Stimulated activated CD4-positive, alpha-beta T cell treated with anti-CD3 and anti-CD28 coated beads, Interleukin-15, amount 100 ng/mL, for 1 hour (primary cell): ENCODE measurements at places on chromosomes 2 and 18.

DNA sequence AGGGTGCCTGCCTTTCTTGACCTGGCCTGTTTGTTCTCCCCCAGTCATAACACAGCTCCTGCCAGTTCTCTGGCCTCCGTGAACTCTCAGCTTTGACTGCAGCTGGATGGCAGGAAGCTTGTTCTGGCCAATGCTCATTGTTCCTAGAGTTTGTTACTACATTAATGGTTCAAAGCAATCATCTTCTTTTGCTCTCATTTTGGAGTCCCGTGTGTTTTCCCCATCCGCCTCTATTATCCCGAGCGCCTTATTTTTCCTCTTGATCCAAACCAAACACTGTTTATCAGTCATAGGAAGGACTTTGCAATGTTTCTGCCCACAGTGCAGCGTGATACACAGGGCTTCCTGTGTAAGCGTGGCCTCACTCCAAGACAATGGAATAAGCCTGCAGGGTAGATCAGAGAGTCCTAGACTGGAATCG lies 184.3 kb upstream of the APCDD1 start:
- DNase-seq, result no peak

DNA sequence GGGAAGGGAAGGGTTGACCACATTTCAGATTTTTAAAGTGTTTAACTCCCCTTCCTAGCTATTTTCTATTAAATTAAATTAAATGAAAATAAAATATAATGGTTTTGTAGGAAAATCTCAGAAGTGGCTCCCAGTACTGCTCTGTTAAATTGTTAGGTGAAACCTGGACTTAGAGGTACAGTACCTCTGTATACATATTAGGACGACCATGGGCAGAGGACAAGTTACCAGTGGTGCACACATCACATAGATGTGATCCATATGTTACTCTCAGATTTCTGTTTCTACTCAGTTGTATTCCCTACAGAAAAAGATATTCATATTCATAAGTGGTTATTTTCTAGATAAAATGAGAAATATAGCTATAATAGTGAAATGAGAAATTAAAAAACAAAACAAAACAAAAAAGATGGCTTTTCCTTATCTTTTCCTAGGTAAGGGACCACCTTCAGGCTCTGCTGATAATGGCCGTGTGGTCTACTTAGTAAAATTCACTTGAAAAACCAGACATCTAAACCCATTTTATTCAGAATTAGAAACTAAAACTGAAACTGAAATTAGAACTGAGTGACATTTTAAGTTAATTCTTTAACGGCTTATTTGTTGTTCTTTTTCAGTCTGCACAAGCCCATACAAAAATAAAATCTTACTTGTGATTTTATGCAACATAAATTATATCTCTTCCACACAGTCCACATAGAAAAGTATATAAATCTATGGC lies 832.5 kb upstream of the CHAC2 start:
- DNase-seq, result no peak

DNA sequence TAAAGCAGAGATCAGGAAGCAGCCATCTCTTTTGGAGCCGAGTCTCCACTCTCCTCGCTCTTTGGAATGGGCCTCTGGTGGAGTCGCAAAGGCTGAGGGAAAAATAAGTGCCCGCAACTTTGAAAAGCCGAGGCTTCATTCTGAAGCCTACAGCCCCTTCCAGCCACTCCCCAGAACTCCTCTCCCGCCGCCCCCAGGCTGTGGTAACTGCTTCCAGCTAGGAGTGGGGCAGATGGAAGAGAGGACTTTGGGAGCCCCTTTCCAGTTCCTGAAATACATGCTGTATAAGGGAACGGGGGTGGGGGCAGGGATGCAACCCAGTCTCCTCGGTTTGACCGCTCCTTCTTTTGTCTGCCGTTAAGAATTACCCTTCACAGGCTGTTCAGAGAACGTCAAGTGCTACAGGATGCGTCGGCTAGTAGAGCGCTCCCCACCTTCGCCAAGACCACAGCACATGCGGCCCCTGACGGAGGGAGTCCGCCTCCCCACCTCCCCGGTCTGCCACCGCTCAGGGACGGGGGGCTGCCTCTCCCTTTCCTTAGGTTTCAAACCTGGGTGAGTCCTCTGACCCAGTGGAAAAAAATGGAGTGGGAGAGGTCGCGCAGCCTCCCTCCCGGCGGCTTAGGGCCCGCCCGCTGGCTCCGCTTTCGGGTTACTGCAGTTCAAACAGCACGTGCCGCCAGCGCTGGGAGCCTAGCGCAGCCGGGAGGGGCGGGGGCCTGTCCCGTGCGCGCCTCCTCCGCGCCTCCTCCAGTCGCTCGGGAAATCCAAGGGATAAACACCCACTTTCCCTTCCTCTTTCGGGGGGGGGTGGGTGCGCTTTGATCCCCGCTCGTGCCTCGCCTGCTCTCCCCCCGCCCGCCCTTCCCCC lies 4.9 kb downstream of the CYP26B1 start:
- DNase-seq, result no peak

DNA sequence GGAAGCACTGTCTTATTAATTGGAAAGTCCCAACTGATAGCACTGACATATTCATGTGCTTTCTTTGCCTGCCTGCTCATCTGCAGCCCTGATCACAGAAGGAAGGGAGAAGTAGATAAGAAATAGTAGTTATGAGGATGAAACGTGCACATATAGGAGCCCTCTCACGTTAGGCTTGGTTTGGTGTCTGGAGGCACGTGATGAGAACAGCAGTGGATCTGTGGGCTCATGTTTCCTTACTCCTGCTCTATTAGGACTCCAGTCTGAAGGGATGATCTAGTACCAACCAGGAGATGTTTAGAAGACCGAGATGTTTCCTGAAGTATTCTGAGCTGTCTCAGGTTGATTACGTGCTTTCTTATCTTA lies 84.9 kb downstream of the MAP4K4 start:
- no peak for DNase-seq
